ENCODE measurements at places on chromosomes 12 and 14.

DNA sequence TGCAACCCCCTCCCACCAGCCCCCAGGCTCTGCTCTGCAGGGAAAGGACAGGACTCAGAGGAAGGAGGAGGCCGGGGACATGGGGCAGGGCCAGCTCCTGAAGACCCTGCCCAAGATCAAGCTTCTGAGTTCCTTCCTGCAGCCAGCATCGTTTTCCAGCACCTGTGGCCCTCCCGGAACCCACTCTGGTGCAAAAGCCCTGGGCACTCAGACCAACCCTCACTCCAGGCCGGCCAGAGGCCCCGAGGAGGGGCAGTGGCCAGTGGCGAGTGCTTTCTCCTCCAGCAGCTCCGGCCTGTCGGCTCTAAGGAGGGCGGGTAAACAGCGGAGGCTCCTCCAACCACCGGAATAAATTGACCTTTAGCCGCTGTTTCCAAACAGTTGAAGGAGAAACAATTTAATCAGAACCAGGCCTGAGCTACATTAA is 10.8 kb downstream of the TMEM179 start:
- DNase-seq: no peak

DNA sequence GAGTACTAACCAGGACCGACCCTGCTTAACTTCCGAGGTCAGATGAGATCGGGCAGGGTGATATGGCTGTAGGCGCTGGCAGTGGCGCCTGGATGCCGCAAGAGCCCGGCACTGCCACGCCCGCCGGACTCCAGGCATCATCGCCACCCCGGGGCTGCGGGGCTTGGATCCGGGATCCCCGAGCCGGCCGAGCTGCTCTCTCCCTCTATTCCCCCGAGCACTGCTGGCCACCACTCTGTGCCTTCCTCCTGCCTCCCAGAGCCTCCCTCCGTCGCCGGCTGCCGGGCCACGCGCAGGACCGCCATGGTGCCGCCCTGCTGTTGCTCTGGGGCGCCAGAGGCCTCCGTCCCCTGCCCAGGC is 153.2 kb upstream of the ALG10B start:
- DNase-seq: no peak

DNA sequence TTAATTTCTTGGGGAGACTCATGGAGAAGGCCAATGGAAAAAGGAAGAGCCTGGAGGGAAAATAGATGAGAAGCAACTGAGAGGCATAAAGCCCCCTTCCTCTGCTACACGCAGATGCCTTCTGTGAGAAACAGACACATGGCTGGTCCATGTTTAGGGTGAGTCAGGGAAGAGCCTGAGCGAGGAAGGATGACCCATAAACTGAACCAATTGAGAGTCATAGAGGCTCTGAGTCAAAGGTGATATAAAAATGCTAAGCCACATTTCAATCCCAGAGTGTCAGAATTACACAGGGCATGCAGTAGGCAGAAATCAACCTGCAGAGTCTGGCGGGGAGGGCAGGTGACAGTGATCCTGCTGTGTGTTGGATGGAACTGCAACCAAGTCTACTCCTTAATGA is 30.1 kb upstream of the NEDD1 start:
- DNase-seq: no peak

DNA sequence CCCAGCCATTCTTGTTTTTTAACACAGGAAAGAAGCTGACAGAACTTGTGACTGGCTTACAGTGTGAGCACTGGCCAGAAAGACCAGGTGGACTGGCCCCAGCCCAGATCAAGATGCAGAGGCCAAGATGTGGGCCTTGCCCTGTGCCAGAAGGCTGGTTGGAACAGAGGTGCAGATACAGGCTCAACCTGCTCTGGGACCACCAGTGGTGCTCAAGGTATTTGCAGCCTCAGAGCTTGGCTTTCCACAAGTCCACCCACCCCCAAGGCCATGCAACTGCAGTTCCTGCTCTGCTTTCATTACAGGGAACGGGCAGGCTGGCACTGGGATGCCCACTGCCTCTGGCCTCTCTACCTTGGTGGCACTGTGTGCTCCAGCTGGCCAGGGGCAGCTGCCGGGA is 23.3 kb downstream of the ZFC3H1 start:
- DNase-seq: no peak

DNA sequence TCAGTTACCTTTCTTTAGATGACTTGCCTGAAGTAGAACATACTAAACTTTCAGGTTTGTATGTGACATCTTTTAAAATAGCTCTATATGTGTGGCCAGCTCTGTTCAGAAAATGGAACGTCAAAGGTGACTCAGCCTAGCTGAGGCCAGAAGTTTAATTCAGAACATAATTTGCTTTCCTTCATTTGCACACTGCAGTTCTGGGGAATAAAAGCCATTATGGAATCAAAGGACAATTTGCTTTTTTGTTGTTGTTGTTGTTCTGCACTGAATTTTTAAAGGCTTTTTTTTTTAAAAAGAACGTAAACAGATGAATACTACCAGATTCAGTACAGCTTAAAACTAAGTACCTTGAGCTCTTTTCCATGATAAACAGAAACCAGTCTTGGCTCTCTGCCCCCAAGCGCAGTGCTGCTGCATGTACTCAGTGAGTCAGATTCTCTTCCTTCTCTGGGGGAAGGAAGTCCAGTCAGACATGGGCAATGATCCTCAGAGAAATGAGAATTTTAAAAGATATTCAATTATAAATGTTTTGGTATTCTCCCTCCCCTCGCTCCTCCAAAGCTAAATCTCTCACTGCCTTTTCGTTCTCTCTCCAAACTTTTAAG is 644.2 kb downstream of the NOVA1 start:
- DNase-seq: no peak

DNA sequence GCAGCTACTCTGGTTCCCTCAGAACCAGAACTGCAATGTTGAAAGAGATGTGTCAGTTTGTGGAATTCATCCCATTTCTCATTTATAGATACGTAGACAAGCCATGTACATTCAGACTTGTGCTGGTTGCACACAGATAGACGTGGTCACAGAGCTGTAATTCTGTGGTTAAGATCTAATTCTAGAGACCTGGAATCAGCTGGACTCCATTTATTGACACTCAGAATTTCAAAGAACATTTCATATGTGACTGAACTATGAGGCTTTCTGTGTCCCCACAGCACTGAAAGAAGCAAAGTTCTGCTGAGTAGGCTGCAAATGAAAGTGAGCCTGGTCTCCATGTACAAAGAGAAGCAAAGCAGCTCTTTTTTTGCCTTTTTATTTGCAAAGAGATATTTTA is 220.2 kb upstream of the NAV3 start:
- no peak for DNase-seq

DNA sequence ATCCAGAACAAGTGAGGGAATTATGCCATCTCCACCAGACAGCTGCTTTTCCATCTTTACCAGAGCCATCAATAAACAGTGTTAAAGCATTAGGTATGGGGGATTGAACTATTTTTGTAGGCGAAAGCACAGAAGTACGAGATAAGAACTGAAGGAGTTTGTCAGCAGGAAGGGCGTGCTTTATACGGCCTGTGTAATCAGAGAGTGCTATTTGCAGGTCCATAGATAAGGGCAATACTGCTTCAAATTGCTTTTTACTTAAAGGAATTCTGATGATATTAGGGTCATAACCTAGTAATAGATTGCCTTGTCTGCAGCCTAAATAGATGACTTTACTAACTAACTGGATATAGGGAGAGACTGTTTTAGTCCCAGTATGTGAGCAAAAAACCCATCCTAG is 20.3 kb upstream of the CLEC4E start:
- DNase-seq: no peak

GRCh38 chr12:131159660-131160059 is 206.0 kb downstream of the ADGRD1 start:
- DNase-seq: no peak

- no peak for DNase-seq
These were observed 716.1 kb downstream of the SLC16A7 start for GRCh38 chr12:60311940-60312339.

GRCh38 chr12:51432921-51433320 is 8.3 kb downstream of the SLC4A8 start:
- no peak for DNase-seq

DNA sequence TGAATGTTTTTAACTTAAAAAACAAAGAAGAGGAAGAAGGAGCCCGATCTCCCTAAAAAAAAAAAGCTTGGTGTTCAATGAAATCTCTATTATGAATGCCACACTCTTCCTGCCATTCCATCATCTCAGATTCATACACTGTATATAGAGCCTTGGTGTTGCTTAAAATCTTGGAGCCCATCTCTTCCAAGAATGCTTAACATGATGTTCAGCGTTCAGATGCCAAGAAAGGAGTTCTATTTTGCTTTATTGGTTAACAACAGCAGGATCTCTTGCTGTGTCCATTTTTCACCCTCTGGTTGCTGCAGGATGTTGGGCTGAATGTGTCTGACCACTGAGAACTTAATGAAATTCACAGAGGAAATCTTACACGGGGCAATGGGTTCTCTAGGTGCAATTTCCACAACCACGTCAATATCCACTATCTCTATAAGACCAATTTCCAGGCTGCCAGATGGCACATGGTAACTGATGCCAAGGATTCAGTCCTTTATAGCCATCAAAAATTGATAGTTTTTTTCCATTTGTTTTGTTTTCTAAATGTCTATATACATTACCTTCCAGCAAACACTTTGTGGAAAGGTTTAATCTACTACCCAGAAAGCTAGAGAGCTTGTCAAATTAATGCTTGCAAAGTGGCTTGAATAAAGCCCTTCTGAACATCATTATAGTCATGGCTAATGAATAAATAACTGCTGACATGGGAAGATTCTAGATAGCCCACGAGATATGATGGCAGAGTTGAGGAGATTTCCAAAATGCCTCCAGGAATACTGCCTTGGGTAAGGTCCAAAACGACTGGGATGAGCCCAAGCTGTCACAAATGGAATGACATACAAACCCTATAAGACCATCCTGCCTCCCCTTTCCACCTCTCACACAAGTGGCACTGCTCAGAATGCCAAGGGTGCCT is 26.5 kb downstream of the RERG start:
- no peak for DNase-seq

DNA sequence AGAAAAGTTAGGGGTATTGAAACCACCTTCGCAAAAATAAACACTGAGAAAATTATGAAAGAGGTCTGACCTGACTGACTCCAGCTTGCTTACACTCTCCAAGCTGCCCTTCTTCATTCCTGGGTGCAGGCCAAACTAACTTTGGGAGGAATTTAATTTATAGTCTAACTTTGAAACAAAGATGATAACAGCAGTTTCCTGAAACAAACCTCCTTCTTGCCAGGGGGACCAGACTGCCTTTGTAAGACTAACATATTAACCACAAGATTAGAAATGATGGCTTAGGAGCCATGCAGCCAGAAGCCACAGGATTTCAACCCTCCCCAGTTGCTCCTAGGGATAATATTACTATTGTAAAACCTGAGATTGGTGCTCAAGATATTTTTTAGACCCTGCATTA is 13.8 kb upstream of the EEA1 start:
- no peak for DNase-seq

- DNase-seq: no peak
These were observed 9.7 kb downstream of the CKB start for GRCh38 chr14:103512701-103513611.

DNA sequence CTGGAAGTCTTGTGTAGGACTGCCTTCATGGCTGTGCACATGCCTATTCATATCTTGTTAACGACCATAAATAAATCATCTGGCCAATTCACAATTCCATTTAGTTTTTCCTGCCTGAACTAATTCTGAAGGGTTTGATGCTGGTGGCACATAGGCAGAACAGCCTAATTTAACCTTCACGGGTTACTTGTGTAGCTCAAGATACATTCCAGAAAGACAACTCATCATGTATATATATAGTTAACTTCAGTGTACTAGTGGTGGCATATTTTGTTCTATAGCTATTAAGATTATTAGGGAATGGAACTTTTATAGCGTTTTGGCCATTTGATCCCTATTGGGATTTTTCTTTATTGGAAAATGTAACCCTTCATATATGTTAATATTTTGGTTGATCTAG is 31.4 kb downstream of the CFAP54 start:
- no peak for DNase-seq

DNA sequence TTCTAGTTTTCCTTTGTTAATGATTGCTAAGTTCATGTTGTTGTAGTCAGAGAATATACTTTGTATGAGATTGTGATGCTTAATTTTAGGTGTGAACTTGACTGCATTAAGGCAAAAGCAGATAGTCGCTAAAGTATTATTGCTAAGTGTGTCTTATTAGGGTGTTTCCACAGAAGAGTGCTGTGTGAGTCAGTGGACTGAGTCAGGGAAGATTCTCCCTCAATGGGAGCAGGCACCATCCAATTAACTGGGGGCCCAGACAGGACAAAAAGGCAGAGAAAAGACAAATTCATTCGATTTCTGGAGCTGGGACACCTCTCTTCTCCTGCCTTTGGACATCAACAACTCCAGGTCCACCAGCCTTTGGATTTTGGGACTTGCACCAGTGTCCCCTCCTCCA is 48.5 kb downstream of the BAZ1A start:
- no peak for DNase-seq

GRCh38 chr12:64461634-64462414 is 9.9 kb downstream of the TBK1 start:
- no peak for DNase-seq

DNA sequence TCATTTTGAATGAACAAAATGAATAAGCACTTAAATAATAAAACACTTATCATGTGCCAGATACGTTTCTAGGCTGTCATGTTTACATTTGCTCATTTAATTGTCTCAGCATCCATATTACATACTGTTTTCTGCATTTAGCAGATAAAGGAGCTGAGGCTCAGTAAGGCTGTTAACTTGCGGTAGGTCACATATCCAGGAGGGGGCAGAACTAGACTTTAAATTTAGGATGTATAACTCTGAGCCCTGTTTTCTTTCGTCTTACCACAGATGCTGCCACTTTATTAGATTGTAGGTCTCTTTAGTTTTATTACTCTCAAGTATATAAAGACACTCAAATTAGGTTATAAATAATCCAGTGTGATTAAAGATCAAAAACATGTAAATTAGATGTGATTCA is 17.7 kb downstream of the IRAK4 start:
- DNase-seq: no peak

DNA sequence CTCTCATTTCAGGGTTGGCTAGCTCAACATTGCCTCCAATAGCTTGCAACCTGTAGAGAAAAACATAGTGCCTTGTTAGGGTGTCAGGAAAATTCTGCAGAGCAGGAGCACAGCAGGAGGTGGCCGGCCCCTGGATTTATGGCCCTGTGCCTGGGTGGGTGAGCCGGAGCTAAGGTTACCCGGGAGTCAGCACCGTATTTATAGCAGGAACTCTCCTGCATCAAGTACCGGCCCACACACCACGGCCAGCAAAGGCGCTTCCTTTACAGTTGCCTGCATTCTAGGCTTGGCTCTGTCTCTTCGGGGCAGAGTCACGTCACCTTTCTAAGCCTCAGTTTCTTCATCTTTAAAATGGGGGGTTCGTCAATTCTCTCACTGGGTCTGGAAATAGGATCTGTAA is 52.8 kb upstream of the EML1 start:
- no peak for DNase-seq

- no peak for DNase-seq
These were observed 1025.7 kb upstream of the TMEM132C start for GRCh38 chr12:127241072-127241817.

- no peak for DNase-seq
These were observed 62.4 kb downstream of the PPM1A start for GRCh38 chr14:60311417-60311816.

GRCh38 chr12:132133952-132134652 is 10.0 kb downstream of the DDX51 start:
- DNase-seq: no peak

Data from NCI-H2081 treated with DMSO at 0.1 percent for 48 hours (cell line).